ENCODE measurements at places on chromosomes 12 and 14.
A peak's percentile ranks its signal among the peaks of the same experiment; 100 is the strongest.

- DNase-seq, result no peak
Observed at GRCh38 chr12:56678852-56679251, 9.2 kb downstream of the PTGES3 start.

- peak; percentile 93 for DNase-seq
Observed at GRCh38 chr12:66169221-66170170, at the start of gene TMBIM4. TMBIM4 (minus strand) TSS chr12:66169996; CDS start chr12:66169951, 45 bp downstream.

DNA sequence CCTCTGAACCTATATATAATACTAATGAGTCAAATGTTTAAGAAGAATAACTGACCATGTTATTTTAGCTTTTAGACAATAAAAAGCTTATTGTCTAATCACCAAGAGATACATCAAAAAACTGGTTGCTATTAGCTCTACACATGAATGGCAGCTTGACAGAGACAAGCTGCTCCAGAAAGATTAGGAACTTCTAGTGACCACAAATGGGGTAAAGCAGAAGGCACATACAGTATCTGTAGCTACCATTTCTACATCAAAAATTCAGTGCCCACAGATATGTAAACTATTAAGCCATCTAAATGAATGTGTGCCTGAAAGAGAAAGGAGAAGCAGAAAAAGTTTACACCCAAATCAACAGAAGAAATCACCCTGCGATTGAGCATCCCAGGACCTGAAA lies 2.4 kb downstream of the AREL1 start:
- no peak for DNase-seq

DNA sequence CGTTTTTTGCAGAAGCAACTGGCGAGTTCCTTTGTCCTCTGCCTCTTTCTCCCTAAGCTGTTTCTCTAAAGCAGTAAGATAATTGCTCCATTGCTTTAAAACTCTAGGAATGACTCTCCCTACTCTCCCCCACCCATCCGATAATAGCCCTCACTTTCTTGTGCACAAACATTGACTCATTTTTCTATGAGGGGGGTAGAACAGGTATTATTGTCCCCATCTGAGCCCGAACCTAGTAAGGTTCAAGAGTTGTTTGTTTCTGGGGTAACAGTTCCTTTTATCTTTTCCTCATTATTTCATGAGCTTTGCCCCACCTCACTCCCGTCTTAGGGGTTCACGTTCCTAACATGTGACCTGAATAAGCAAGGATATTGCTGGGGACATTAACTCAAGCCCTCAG lies 190.6 kb downstream of the EMP1 start:
- peak; percentile 58 for DNase-seq

DNA sequence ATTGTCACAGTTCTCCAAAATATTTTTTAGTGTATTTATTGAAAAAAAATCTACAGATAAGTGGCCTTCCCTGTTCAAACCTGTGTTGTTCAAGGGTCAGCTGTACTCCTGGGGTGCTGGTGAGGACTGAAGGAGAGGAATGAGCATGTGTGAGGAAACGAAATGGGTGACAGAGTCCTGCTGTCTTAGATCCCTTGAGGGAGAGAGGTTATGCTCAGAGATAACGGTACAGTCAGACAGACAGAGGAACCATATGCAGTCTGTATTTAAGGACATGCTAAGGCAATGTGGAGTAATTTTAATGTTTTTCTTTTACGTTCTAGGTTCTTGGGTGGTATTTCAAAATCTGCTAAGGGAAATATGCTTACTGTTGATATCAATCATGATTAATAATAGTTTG lies 352.9 kb upstream of the RGS6 start:
- DNase-seq, result no peak

- DNase-seq, result peak; percentile 85
Observed at GRCh38 chr12:112906712-112907414, at the start of gene OAS1. OAS1 (plus strand) TSS chr12:112906962; CDS start chr12:112907040, 78 bp downstream.

DNA sequence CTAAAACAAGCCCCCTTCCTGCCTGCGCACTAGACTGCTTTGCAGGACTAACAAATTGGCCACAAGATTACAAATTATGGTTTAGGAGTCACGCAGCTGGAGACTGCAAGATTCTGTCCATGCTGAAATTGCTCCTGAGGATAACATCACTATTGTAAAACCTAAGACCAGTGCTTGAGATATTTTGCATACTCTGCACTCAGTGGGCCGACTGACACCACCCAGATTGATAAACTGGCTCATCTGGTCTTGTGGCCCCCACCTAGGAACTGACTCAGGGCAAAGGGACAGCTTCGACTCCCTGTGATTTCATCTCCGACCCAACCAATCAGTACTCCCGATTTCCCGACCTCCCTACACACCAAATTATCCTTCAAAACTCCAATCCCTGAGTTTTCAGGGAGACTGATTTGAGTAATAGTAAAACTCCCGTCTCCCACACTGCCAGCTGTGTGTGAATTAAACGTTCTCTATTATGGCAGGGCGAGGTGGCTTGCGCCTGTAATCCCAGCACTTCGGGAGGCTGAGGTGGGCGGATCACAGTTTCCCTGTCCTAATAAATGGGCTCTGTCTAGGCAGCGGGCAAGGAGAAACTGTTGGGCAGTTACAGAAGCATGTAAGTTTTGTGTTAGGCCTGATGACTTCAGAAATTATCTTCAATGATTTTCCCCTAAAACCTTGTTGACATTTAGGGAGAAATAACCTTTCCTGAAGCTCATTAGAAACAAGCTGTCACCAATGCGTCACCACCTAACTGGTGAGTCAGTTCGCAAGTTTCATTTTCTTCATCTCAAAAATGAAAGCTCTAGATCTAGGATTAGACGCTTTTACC lies 5.3 kb upstream of the UBC start:
- DNase-seq, result peak; percentile 76

GRCh38 chr14:99772371-99773283 lies 20.6 kb upstream of the EML1 start:
- no peak for DNase-seq

DNA sequence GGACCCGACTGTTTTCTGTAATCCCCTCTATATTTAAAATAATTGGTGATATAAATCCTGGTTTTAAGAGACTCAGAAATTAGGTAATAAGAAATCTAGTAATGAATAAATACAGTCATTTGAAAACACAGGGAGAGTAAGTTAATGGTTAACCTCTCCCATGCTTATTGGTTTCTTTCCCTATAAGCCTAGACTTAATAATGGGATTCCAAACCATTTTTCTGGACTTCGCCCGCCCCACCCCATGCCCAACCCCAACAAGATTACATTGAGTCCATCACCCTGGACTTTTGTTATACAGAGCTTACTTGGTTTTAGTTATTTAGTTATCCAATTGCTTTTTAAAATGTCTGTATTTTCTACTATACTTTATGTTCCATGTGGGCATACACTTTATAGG lies 98.7 kb downstream of the WIF1 start:
- peak; percentile 67 for DNase-seq

- no peak for DNase-seq
Observed at GRCh38 chr14:69289811-69290520, 30.0 kb downstream of the GALNT16 start.

DNA sequence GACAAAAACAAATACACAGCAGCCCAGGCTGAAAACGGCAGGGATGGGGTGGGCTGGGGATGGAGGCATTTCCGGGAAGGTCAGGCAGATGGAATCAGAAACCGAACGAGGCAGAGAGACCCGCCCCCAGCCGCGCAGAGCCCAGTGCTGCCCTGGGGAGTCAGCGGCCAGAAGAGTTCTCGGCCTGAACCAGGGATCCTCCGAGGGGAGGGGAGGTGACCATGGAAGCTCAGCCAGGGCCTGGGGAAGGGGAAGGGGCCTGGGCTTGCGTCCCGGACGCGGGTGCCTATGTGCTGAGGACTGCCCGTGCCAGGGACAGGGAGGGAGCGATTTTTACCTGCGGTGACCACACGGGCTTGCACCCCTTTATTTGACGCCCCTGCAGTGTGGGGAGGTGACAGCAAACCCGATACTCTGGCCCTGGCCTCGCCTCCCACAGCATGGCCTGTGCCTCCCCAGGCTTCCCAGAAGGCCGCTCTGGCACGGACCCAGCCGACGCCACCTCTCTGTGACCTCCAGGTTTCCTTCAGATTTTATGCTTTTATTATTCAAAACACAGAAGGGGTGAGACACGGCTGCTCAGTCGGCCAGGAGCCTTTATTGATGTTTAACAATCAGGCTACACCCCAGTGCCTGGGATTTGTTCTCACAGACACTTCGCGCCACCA lies 7.7 kb downstream of the LRCOL1 start:
- DNase-seq, result no peak

DNA sequence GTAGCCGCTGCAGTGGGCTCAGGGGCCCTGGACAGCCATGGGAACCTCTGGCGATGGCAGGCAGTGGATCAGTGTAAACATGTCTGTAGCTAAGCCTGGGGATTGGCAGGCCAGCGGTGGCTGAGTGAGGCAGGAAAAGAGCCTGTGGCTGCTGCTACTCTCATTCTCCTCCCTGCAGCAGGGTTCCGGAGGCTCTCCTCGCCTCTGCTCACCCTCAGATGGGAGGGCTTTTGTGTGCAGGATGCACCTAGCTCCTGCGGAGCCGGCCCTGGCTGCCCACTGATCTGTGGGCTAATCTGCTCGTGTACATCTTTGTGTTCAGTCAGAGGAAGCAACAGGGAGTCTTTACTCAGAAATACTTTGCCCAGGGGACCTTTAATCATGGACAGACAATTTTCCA lies 59.5 kb downstream of the GALNT8 start:
- DNase-seq, result no peak

DNA sequence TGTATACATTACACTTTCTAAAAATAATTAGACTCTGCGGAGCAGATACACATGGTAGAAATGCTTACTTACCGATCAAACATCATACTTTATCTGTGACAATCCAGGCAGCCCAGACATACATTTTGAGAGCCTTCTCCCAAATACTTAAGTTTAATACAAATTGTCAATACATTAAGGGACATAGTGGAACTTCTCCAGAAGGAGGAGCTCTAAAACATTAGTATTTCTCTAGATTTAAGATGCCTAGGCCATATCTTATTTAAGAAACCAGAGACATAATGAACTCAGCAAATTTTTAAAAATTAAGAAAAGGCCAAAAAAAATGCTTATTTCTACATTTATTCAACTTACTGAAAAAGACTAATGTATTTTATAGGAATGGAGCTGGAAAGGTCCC lies 16.1 kb downstream of the ACSM4 start:
- DNase-seq, result no peak

DNA sequence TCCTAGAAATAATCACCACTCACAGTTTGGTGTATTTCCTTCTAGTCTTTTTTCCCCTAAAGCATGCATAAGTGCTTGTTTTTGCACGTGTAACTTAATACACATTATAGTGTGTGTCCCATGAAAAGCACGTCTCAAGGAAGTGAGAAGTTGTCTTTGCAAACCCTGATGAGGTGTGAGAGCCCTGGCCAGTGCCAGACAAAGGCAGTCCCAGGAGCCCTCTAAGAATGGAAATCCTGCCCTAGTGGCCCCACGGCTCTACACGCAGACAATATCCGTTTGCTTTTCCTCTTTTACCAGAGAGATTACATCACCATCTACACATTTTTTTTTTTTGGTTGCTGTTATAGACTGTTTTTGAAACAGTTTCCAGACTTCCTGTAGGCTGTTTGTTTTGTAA lies 85.5 kb upstream of the FZD10 start:
- no peak for DNase-seq

DNA sequence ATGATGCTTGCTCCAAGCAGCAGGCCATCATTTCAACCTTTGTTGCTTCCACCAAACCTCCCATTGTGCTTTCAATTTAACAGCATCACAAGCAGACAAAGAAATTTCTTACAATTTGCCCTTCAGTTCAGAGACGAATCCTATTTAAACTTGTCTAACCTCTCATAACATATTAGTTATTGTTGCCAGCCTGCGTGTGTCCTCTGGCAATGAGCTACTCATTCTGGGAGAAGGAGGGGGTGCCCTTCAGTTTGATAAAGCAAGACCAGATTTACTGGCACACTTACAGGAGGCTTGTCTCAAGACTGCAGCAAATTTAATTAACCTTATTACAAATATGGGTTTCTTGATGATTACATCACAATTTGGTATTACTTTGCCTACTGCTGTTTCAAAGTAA lies 203.6 kb upstream of the SOX5 start:
- no peak for DNase-seq

DNA sequence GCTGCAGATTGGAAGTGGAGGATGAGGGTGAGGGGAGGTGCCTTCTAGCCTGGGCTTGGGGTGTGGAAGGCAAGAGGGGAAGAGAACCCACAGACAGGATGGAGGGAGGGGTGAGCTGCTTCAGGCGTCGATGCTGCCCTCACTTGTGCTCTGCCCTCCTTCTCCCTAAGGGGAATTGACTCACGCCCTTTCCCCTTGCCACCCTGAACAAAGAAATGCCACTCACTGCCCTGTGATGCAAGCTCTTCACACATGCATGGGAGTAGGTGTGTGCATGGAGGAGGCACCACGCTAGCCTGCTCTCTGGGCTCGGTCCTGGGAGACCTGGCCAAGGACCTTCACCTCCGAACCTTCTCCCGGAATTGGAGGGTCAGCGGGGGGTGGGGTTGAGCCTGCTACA lies 35.7 kb upstream of the PRMT8 start:
- no peak for DNase-seq

GRCh38 chr12:108193917-108194316 lies 64.8 kb downstream of the WSCD2 start:
- DNase-seq, result peak; percentile 41

DNA sequence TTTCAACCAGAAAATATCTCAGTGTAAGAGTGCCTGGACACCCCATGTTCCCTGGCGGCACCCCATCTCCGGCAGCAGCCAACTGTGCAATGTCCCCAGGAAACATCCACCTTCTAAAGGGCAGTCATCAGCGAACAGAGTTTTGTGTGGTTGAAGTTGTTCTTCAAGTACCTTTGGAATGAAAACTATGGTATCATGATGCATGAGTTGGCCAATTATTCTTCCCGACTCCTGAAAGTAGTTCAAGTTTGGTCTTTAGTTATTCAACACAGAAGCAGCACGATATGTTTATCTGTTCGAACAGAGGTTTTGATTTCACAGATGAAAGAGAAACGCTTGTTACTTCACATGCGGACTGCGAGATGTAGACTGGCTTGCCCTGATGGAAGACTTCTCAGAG lies 21.1 kb upstream of the TTC7B start:
- no peak for DNase-seq

GRCh38 chr12:113397497-113398197 lies 6.0 kb downstream of the SDS start:
- DNase-seq, result no peak

- DNase-seq, result no peak
Observed at GRCh38 chr12:75587340-75588106, 76.1 kb upstream of the KRR1 start.

GRCh38 chr14:91361233-91361811 lies 56.3 kb downstream of the CCDC88C start:
- DNase-seq, result no peak

DNA sequence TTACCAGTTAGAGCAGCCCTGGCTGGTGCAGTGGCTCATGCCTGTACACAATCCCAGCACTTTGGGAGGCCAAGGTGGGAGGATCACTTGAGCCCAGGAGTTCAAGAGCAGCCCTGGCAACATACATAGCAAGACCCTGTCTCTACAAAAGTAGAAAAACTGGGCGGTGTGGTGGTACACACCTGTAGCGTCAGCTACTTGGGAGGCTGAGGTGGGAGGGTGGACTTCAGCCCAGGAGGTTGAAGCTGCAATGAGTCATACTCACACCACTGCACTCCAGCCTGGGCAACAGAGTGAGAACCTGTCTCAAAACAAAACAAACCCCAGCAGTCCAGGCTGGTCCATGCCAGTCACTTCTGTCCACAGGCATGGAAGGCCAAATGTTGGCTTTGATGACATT lies 7.4 kb downstream of the COX14 start:
- no peak for DNase-seq

Measured in LoVo (cell line).